IPS DF 6.9 (cell line): ENCODE measurements at places on chromosomes 2 and 18.

GRCh38 chr18:46073474-46074331 lies 1.6 kb upstream of the PSTPIP2 start:
- peak; percentile 47 for DNase-seq

- DNase-seq, result no peak
Measured at GRCh38 chr18:21980744-21981143, 188.6 kb upstream of the GATA6 start.

- DNase-seq, result no peak
Measured at GRCh38 chr2:4898706-4899105, 793.5 kb upstream of the SOX11 start.

DNA sequence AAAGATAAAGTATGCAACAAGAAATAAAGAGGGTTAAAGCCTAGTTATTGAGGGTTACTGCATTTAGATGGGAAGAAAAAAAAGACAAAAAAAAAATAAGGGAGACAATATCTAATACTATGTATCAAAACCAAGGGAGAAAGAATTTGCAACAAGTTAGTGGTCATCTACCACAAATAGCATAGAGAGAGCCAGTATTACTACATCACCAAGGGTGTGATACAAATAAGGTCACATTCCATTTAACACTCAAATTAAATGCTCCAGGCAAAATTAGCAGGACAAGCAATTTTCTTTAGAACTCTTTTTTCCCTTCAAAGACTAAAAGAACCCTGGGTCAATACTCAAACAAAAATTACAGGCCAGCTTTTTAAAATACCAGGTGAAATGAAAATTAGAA lies 115.1 kb upstream of the GULP1 start:
- DNase-seq, result no peak

GRCh38 chr2:9800975-9801726 lies 42.1 kb upstream of the TAF1B start:
- no peak for DNase-seq

- DNase-seq, result no peak
Measured at GRCh38 chr18:10090668-10091067, 176.9 kb downstream of the VAPA start.

GRCh38 chr18:73366713-73367112 lies 498.9 kb upstream of the NETO1 start:
- DNase-seq, result no peak

DNA sequence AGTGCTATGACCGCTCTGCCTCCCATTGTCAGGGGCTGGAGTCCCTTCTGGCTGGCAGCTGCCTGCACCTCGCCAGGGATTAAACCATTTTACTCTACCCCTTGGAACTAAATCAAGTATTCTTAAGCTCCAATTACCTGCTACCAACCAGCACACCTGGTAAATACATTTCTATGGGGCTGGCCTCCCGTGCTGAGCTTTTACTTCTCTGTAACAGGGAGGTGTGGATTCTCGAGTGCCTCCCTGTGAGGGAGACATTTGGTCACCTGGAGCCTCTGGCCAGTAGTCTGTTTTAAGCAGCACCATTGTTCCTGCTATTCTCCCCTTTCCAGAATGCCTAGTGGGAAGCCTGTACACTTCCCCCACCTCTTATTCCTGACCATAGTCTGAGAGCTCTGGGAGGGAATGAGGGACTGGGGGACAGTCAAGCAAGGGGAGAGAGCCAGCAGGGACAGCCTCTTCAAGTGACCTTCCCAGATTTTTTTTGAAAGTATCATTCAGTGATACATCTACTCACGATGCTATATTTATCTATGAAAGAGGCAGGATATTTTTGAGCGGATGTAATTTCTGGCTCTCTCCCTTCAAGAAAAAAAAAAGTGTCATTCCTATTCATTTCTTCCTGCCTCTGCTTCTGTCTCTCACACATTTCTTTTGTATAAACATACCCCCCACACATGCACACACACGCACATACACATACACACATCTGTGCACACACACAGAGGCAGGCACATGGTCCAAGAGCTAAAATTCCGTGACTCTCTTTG lies 112.8 kb downstream of the CAPN13 start:
- DNase-seq, result no peak

GRCh38 chr2:160073284-160073888 lies 11.0 kb upstream of the PLA2R1 start:
- DNase-seq, result no peak

DNA sequence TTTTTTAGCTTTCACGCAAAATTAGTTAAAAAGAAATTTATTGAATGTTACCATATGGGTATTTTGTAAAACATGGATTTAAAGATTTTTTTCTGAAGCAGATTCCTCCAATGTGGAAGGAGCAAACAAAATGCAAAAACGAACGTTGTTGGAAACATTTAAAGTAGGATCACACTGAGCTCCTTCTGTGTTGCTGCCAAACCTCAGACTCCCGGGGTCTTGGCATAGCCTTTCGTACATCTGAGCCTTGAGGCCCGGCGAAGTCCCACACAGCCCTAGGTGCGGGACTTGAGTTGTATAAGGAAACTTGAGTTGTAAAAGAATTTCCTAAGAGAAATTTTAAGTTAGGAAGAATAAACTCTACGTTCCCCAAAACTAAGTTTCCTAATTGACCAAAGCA lies 52.0 kb upstream of the CD226 start:
- DNase-seq, result no peak

DNA sequence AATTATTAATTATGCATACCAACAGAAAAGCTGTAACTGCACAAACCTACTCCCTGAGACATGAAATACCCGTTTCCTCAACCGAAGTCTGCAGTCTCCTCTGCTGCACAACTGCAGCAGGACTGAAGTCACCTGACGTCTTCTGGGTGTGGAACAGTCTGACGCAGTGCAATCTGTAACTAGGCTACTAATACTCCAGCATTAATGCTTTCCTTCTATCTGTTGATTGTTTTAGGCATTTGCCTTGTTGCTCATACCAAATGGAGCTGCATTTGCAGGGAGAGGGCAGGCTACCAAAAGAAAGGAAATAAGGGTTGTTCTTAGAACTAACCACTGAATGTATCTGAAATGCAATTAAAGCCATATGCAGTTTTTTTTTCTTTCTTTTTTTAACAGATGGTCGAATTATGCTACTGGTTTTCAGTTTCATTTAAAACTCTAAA lies 40.1 kb downstream of the RTN4 start:
- no peak for DNase-seq

DNA sequence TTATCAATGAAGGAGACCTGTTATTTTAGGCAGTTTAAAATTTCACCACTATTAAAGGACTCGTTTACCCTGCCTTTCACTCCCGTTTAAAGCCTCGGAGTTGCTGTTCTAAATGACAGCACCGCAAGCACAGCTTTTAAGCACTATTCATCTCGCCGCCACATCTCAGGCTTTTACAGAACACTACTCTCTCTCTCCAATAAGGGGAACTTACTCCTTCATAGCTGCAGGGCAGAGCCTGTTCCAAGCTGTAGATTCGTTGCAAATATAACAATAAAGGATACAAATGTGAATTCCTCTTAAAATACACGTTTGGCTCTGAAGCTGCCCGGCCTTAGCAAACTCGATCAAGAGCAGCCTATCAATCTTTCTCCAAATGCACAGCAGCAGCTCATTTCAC lies 271.8 kb downstream of the ZNF521 start:
- no peak for DNase-seq

GRCh38 chr18:10679557-10680270 lies 153.9 kb downstream of the NAPG start:
- DNase-seq, result no peak

- no peak for DNase-seq
Measured at GRCh38 chr2:201357221-201357620, at the start of gene FLACC1. Gene FLACC1 (minus strand): TSS chr2:201357345. CDS start chr2:201351404, 5,941 bp downstream.

DNA sequence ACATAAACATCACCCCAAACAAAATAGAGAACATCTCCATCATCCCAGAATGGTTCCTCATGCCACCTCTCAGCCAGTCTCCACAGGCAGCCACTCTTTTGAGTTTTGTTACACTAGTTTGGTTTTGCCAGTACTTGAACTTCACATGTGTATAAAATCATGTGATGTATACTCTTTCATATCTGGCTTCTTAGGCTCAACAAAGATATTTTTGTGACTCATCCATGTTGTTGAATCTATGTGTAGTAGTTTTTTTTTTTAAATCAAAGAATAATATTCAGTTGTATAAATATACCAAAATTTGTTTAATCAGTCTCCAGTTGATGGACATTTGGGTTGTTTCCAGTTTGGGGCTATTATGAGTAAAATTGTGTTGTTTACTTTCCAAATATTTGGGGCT lies 75.9 kb downstream of the PMS1 start:
- no peak for DNase-seq

DNA sequence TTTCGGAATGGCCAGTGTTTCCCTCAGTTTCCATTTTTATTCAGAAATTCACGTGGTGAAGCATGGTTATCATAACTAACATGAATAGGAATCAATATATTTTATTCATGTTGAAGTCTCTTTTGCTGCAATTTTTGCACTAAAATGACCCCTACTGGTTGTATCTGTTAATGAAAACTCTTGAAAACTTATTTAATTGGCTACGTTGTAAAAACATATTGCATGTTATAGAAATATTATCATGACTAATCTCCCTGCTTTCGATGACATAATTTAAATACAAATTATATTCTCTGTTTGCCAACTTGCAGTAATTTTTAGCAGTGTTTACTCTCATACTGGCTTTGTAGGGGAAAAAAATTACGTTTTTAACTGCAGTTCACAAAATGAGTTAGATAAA lies 3.5 kb downstream of the CRIM1 start:
- no peak for DNase-seq

DNA sequence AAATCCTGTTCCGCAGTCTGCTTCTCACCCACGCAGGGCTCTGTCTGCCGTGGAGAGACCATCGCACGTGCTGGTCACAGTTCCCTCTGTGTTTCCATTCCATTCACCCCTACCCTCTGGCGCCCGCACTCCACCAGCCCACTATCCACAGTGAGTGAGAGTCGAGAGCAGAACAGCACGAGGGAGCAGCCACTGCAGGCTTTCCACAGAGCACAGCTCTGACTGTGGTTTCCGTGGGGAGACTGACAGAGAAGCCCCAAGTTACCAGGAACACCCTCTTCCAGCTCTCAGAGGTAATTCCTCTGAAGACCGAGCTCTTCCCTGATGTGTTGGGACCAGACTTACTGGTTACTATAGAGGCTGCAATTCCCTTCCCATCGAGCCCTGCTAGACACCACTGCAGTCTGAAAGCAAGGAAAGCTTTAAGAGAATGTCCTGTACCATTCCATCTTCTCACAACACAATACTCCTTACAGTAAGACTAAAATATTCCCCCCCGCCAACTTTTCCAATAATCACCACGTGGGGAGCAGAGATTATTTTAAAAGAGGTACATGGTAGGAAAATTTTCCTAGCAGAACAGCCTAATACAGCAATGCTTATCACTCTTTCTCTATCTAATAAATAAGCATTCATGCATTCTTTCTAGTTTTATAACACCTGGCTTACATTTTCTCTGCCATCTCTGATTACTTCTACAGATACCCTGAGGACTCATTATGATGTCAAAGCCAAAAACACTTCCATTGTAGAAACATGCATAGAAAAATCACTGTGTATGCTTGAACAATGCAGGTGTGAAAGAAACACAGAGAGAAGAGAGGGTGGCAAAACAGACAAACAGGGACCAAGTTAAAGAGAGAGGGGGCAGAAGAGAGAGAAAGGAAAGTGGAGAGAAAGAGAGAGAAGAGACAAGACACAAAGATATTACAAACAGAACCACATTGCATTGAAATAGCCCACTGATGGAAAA lies 4.7 kb downstream of the MYT1L start:
- DNase-seq, result no peak
